Caki2 (cell line): ENCODE measurements at places on chromosomes 7 and 10. TPM values are rescaled to one million over a fixed set of nuclear protein-coding genes. Genes with fewer than 3 reads are reported as not detected.

The NUDT13 gene
- total RNA-seq, result 3.4 and 4.7 TPM in 2 replicates

The COL28A1 gene
- total RNA-seq, result 0.17 and 0.84 TPM in 2 replicates

The EGR2 gene
- 0.03 TPM in 1 of 2 replicates, not detected in the other for total RNA-seq

The STK32C gene
- total RNA-seq, result 22.5 and 47.3 TPM in 2 replicates

DNA sequence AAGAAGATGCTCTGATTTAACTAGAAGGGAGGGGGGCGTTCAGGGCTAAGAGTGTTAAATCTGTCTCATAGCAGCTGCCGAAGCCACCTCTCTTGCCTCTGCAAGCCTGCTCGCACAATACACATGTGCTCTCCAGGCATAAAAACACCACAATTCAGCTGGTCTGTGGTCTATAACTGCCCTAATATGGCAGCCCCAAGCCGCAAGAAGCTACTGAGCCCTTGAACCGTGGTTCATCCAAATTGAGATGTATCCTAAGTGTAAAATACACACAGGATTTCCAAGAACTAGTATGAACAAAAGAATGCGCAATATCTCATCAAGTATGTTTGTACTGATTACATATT lies 70.8 kb upstream of the FGFR2 start:
- DNase-seq, result no peak

DNA sequence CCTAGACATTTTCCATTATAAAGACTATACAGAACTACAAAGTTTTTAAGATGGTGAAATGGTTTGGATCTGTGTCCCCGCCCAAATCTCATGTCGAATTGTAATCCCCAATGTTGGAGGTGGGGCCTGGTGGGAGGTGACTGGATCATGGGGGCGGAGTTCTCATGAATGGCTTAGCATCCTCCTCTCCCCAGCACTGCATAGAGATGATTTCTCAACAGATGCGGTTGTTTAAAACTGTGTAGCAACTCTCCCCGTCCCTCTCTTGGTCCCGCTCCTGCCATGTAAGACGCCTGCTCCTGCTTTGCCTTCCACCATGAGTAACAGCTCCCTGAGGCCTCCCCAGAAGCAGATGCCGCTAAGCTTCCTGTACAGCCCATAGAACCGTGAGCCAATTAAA lies 1.6 kb downstream of the FAM133B start:
- DNase-seq, result no peak

DNA sequence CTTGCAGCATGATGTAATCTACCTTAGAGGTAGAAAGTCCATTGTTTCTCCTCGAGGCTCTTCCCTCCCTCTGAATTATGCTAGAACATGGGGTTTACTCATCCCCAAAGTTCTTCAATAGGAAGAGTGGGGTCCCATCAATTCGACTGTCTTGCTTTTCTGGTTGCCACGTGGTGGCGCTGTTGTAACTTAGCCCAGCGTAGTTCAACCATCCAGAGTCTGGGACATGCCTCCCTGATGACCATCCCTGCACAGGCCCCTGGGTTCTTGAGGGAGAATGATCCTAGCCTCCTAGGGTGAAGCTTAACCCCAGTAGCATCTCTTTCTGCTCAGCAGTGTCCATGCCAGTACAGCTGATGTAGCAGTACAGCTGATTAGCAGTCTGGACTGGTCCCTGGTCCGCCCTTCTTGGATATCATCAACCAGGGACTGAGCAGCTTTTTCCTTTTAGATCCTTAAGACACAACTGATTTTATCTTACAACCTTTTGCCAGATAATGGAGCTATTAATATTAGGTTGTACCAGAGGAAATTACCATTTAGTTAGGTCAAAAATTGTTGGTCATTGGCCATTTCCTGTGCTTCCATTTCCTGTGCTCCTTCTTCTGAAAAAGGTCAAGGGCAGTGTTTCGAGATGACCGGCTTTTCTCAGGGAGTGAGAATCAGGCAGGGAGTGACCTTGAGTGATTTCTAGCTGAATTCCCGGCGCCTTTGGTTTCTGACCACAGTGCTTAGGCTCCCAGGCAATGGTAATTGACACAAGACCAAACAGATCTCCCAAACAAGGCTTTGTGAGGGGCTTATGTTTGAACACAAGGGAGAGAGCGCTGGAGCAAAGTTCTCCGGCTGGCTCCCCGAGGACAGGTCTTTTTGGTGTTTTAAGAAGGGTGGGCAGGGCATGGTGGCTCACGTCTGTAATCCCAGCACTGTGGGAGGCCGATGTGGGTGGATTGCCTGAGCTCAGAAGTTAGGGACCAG lies 65.4 kb downstream of the TACC2 start:
- DNase-seq, result no peak

DNA sequence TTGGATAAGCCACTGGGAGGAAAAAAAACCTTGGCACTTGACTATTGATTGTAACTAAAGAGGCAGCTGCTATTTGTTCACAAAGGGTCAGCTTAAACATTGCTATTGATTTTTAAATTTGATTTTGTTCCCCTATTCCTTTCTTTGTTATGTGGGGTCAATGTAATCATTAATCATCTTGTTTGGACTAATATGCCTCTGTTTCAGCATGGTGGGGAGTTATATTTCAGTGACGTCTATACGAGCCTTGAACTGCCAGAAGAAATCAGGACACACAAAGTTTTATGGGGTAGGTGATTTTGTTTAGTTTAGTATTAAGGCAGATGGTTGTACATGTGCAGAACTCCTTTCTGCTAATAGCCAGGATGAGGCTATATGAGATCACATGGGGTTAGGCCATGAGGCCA lies 7.5 kb downstream of the AS3MT start:
- DNase-seq, result no peak

DNA sequence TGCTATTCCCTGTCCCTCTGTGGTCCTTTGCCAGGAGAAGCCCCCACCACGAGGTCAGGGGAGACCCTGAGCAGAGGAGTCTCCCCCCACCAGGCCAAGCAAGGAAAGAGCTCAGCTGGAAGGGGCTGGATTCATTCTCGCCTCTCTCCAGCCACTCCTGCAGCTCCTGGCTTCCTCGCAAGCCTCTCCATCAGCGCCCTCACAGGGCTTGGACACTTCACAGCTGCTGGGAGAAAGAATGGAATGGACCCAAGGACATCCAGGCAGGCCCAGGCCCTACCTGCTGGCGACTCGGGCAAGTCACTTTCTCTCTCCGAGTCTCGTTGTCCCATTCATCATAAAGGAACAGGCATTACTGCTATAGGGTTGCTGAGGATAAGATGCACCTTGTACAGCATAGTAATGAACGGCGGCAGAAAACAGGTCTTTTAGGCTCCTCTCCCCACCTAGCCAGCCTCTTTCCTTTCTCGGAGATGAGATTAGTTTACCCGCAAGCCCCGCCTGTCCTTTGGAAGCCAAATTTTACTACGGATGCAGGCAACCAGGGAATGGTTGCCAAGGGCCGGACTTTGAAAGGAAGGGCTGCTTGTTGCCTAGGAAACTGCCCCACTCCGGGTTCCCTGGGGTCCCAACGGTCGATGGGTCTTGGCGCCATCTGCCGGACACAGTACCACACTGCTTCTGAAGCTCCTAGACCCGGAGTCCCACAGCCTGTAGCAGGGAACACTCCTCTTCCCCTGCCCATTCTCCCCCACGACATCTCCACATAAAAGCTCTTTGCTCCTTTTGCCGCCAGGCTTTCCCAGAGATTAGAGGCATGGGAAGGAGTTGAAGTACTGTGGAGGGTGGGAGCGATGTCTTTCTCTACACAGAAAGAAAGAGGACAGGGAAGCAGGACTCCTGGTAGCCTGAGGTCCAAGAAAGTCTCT lies 22.3 kb downstream of the IMPDH1 start:
- peak; percentile 30 for DNase-seq

DNA sequence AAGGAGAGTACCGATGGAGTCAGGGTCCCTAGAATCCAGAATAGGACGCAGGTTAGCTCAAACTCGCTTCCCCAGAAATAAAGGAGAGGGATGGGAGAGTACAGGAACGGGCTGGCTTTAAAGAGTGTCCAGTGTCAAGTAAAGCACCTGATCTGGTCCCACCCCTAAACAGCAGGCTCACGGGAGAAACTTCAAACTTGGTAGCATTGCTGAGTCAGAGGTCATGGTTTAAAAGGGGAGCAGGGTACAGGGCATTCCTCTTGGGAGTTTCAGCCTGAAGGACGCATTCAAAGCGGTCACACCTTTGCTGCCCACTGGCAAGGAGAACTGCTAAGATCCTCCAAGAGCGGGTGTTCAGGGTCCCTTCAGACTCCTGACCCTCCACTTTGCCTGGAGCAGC lies 140.7 kb downstream of the GLI3 start:
- DNase-seq, result no peak

DNA sequence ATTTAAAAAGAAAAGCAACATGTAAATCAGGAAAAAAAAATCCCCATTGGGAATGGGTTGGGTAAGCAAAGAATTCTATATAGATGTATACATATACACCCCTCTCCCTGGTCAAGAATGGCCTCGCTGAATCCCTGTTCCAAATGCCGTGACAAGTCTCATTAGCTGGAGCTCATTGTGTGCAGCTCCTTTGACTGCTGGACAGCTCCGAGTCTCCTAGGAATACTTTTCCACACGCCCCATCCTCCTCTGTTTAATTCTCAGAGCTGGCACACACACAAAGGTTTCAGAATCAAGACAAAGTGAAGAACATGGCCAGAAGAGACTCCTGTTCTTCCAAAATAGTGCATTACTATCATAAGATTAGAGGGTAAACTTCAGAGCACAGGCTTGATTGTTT lies 130.9 kb upstream of the MKLN1 start:
- DNase-seq, result no peak
